ENCODE measurements at places on chromosomes 7 and 10. TPM values are rescaled to one million over a fixed set of nuclear protein-coding genes. Genes with fewer than 3 reads are reported as not detected.

The DPP6 gene
- total RNA-seq = not detected

The DHTKD1 gene
- total RNA-seq = 20.5 TPM

The BTBD16 gene
- not detected for total RNA-seq

The TLL2 gene
- total RNA-seq = 0.85 TPM

The COL28A1 gene
- total RNA-seq = 0.24 TPM

The GHRHR gene
- not detected for total RNA-seq

The TMEM196 gene
- total RNA-seq = not detected

The EN2 gene
- total RNA-seq = not detected

The VPS37D gene
- 2.6 TPM for total RNA-seq

The FAM25C gene
- not detected for total RNA-seq

The AKR1E2 gene
- total RNA-seq = 29.2 TPM

The MMP21 gene
- not detected for total RNA-seq

The DRGX gene
- not detected for total RNA-seq

The CTAGE8 gene
- total RNA-seq = 2.8 TPM

The LLCFC1 gene
- total RNA-seq = not detected

The ARMS2 gene
- not detected for total RNA-seq

The CADPS2 gene
- total RNA-seq = 4.0 TPM

The PNLIPRP1 gene
- total RNA-seq = not detected

The CCDC172 gene
- total RNA-seq = not detected

All from tracheal epithelial cell (primary cell).